ENCODE measurements at places on chromosomes 16 and 17. TPM values are rescaled to one million over a fixed set of nuclear protein-coding genes. Genes with fewer than 3 reads are reported as not detected.

GRCh38 chr16:15439102-15439501 is 4.7 kb downstream of the BMERB1 start:
- DNase-seq: no peak

DNA sequence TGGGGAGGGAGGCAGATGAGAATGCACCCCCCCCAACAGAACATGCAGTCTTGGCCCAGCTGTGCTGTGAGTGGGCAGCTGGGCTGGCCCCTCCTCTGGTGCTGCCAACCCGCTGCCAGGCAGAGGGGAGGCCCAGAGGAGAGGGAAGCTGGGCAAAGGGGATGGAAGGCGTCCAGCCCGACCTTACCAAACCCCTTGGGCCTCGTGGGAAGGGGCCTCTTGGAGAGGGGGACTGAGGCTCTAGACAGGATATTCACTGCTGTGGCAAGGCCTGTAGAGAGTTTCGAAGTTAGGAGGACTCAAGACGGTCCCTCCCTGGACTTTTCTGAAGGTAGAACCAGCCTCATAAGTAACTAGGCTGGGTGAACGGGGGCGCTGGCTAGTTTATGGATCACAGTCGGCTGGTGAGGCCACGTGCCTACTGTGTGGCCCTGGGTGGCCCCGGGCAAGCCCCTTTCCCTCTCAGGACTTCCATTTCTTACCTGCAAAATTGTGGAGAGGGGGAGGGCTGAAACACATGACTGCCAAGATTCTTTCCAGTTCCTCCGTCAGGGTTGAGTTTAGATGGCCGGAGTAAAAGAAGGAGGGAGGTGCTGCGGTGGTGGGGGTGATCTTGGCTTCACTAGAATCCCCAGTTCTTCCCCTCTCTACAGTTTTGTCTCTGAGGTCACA is 857 bp upstream of the STAT5A start:
- no peak for DNase-seq

- DNase-seq: peak; percentile 84
Measured at GRCh38 chr17:27807567-27808470, 7.5 kb upstream of the NOS2 start.

DNA sequence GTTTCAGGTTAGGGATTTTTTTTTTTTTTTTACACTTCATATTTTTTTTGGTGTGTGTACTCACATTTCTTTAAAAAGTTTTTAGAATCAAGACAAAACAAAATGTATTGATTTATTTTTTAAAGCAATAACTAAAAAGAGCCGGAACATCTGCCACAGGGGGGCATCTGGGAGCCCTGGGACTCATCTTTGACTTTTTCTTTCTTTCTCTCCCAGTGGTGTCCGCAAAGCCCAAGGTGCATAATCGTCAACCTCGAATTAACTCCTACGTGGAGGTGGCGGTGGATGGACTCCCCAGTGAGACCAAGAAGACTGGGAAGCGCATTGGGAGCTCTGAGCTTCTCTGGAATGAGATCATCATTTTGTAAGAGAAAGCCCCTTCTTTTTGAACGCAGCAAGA is 36.3 kb downstream of the WWP2 start:
- DNase-seq: no peak

- DNase-seq: no peak
Measured at GRCh38 chr16:33059206-33059605, 134.8 kb upstream of the TP53TG3C start.

- no peak for DNase-seq
Measured at GRCh38 chr17:27896701-27897100, 3.5 kb upstream of the LYRM9 start.

DNA sequence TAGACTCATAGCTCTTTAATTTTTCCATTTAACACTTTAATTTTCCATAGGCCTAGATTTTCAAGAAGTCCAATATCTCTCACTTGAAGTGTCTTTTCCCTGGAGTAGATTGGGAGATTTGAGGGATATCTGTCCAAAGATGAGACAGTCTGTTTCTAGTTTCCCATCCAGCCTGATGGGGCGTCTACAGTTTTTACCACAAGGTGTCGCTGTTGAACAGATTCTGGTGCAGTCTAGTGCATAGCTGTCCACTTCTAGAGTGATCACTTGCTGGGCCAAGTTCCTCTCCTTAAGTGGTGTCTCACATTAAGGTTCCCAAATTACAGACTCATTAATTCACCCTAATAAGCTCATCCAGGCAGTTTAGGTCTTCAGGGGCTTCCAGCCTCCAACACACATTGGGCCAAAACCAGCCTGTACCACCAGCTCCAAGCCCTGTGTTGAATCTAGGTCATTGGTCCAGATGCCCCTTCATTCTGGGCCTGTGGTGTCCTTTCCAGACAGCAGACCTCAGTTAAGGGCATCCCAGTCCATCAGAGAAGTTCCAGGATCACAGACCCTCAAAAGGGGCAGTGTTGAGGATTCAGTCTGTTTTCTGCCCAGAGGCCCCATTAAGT is 9.4 kb downstream of the SNX20 start:
- DNase-seq: peak; percentile 46

DNA sequence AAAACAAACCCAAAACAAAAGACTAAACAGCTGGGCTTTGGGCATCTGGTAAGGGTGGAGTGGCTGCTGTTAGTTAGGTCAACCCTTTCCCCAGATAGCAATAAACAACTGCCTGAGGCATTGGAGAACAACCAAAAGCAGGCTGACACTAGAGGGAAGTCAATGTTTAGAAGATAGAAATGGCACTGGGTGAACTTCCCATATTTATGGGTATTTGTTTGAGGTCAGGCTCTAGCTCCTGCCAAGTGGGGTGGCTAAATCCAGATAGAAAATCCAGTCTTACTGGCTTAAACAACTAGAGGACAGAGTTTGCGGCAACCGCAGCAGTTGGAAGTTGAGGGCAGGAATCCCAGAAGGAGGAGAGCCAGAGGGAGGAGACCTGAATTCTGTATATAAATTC is 79.4 kb downstream of the SDK2 start:
- no peak for DNase-seq

- no peak for DNase-seq
Measured at GRCh38 chr17:33438578-33438977, 145.5 kb upstream of the ASIC2 start.

DNA sequence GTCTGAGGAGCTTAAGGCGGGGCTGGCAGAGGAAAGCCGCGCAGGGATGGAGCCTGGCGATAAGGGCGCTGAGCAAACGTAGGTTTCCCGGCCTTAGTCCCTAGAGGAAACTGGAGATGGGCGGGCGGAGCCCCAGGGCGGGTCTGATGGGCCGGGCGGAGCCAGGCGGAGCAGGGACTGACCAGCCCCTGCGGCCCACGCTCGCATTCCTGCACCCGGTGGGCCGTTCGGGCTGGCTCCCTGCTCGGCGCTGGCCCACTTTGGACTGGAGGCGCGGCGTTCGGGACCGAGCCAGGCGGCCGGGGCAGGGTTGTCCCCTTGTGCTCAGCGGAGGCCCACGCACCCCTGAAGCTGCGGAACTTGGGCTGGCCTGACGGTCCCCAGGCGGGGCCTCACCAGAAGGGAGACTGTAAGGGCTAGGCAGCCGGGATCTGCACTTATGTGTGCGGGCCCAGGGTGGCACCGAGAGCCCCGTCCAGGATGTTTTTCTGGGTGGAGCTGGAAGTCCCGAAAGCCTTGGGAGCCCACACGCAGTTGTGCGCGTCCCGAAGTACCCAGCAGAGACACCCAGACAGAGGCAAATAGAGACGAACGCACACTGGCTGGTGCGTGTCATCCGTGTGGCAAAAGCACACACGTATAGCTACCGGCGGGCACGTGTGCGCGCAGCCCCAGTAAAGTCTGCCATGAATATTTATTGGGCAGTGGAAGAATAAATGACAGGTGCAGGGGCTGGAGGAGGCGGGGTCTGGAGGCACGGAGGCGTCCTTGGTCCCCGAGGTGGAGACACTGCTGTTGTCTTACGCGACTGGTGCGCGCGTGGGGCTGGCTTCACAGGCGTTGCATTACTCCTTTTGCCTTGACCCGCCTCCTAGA is 1.4 kb downstream of the PYDC1 start:
- DNase-seq: no peak

DNA sequence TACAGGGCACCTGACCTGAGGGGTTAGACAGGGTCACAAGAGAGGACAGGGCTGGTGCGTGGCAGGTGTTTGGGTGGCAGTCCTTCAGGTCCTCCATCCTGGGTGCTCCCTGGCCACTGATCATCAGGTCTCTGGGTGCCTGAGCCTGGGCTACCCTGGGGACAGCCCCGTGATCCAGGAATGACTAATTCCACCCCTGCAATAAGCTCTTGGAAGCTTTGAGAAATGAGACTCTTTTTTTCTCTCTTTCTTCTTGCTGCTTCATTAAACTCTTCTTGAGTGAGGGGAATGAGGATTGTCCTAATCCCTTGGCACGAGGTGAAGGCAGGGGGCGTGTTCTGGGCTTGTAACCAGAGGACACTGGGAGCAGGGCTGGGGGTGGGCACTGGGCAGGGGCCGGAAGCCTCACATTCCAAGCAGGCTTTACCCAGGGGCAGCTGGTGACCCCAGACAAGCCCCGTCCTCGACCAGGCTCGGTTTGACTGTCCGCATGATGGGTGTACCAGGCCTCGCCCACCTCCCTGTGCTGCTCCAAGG is 21.4 kb upstream of the SPNS2 start:
- DNase-seq: no peak

DNA sequence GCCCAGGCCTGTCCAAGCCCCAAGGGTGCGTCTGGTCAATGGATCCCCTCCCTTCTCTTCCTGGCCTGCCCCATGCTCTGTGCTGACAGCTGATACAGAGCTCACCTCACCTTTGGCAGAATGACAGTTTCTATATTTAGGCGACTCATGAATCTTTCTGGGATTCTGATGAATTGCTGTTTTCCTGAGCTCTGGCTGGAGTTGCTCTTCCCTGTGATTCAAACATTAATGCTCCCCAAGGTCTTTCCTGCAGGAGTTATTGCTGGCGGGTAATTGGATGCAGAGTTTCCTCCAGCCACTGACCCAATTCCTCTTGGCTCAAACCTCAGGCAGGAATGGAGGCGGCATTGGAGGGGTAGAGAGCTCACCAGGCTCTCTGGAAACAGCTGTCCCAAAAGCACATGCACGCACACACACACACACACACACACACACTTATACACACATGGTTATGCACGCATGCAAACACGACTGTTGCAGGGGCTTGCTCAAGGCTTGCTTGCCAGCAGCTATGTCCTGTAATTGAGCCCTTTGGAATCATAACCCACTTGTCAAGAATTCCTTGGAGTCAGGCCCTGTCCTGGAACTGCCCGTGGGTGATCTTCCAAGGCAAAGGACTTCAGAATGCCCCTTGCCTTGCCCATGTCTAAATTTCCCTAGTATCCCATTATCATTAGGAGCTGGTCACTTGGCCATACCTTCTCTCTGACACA is 128.8 kb downstream of the ASIC2 start:
- no peak for DNase-seq

DNA sequence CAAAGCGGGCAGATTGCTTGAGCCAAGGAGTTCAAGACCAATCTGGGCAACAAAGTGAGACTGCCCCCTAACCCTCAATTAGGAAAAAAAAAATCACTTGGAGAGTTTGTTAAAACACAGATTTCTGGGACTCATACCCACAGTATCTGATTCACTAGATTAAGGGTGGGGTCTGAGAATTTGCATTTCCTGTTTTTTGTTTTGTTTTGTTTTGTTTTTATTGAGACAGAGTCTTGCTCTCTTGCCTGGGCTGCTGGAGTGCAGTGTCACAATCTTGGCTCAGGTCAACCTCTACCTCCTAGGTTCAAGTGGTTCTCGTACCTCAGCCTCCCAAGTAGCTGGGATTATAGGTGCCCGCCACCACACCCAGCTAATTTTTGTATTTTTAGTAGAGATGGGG is 1.1 kb downstream of the HEATR9 start:
- no peak for DNase-seq

- peak; percentile 49 for DNase-seq
Measured at GRCh38 chr17:68085771-68086381, 50.3 kb downstream of the KPNA2 start.

DNA sequence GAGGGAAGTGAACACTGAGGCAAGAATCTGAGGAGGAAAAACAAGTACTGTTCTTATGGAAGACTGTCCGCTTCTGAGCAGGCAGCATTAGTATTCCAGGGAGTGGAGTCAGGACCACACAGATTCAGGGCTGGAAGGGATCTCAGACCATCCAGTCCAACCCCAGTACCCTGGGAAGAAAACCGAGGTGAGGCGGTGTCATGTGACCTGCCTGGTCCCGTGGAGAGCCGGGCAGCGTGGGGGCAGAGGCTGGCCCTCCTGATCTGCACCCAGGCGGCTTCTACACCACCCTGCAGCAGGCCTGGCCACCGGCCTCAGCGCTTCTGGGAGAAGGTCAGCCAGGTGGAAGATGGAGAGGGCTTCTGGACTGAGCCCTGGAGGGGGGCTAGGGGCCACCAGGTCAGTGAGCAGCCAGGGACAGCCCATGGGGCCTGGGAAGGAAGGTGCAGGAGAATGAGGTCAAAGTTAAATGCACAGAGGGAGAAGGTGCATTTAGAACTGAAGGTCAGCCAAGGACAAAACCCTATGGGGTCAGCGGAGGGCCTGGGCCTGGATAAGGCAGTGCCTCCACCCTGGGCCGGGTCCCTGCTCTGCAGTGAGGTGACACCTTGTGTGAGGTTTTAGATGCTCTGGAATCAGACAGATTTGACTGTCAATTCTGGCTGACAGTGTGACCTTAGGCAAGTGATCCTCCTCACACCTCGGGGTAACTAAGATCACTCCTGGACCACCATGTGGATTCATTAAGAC is 45.9 kb downstream of the VAC14 start:
- DNase-seq: no peak

GRCh38 chr17:48612456-48612853 is 1.6 kb upstream of the HOXB7 start:
- DNase-seq: no peak

DNA sequence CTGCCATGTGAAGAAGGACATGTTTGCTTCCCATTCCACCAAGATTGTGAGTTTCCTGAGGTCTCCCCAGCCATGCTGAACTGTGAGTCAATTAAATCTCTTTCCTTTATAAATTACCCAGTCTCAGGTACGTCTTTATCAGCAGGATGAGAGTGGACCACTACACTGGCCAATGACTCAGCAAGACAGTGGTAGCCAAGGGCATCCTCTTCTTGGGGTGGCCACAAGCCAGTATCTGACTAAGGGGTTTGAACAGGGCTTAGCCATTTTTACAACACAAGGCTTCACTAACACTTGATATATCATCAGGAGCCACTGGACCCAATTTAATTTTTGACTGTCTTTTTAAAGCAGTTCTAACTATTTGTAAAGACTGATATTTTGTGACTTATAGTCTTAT is 21.1 kb upstream of the KRT24 start:
- DNase-seq: no peak

- DNase-seq: peak; percentile 0
Measured at GRCh38 chr17:41294016-41294415, 8.6 kb downstream of the KRTAP29-1 start.

The GPR142 gene
- not detected for total RNA-seq

The RGS11 gene
- total RNA-seq: not detected

The PSME3IP1 gene
- 148 TPM for total RNA-seq

The SPNS3 gene
- total RNA-seq: 2.1 TPM

The NT5M gene
- total RNA-seq: 3.5 TPM

The EMP2 gene
- total RNA-seq: not detected

The WFDC1 gene
- not detected for total RNA-seq

The CARHSP1 gene
- total RNA-seq: 70.0 TPM

The VWA3A gene
- 0.39 TPM for total RNA-seq

The EPX gene
- not detected for total RNA-seq

Data from natural killer cell (primary cell).